ENCODE measurements at places on chromosomes 3 and 15.

- DNase-seq, result no peak
Observed at GRCh38 chr15:45943240-45943639, 308.4 kb downstream of the SQOR start.

DNA sequence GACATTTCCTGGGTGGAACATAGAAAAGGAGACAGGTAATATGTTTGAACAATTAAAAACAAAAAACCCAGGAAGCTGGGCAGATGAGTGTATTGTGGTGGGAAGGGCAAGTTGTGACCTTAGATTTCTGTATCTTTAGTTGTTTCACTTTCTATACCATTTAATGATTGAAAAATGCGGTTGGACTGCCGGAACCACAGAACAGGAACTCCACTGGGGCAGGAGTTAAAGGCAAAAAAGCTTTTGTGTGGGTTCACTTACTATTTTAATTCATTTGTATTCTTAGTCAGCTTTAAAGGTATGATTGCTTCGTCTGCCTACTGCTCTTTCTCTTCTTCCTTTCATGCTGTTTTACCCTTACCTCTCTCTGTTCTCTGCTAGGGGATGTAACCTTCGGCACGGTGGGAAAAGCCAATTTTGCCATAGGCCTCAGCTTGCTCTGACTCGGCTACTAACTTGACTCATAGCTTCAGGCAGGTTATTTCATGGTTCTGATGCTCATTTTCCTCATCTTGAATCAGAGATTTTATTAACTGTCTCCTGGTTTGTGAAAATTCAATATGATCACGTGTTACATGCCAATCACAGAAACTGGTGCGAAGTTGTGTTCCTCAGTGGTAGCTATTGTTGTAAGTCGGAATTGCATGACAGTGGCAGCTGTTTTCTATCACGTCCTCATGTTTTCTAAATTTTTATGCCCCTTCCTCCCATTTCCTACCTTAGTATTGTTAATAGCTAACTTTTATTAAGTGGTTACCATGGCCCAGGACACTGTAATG is 1.6 kb upstream of the MCTP2 start:
- no peak for DNase-seq

DNA sequence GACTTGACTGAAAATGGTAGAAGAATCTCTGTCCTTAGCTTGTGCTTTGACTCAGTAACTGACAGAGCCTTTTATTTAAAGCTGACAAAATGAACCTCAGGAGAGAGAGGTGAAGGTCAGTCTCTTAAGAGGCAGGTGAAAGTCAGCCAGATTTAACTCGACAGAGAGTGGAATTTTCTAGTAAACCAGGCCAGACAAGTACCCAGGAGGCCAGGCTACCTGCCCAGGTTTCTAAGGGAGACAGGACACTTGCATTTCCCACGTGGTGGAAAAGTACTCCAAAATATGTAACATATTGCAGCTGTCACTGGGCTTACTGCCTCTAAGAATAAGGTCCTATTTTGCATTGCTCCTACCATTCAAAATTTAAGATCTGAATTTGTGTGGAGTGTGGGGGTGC is 167.9 kb downstream of the FMN1 start:
- no peak for DNase-seq

- DNase-seq, result no peak
Observed at GRCh38 chr3:12266038-12266437, 22.8 kb upstream of the PPARG start.

DNA sequence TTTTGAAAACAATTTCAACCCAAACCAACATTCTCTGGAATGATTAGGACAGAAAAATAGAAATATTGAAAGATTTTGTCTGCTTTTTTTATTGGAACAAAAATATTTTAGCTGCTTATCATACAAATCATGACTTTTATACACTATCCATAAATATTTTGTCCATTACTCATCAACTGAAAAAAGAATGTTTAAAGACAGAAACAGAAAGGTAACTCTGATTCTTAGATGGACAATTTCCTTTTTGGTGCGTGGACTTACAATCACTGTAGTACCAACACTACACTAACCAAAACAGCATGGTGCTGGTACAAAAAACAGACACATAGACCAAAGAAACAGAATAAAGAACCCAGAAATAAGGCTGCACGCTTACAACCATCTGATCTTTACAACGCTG is 582.8 kb upstream of the CCDC54 start:
- DNase-seq, result no peak

GRCh38 chr3:54126551-54126950 is 4.2 kb downstream of the CACNA2D3 start:
- no peak for DNase-seq

- DNase-seq, result no peak
Observed at GRCh38 chr3:197545101-197545500, 10.7 kb downstream of the BDH1 start.

- DNase-seq, result no peak
Observed at GRCh38 chr3:128931046-128931445, 51.6 kb downstream of the ACAD9 start.

- no peak for DNase-seq
Observed at GRCh38 chr15:95468820-95469219, 861.7 kb upstream of the NR2F2 start.

DNA sequence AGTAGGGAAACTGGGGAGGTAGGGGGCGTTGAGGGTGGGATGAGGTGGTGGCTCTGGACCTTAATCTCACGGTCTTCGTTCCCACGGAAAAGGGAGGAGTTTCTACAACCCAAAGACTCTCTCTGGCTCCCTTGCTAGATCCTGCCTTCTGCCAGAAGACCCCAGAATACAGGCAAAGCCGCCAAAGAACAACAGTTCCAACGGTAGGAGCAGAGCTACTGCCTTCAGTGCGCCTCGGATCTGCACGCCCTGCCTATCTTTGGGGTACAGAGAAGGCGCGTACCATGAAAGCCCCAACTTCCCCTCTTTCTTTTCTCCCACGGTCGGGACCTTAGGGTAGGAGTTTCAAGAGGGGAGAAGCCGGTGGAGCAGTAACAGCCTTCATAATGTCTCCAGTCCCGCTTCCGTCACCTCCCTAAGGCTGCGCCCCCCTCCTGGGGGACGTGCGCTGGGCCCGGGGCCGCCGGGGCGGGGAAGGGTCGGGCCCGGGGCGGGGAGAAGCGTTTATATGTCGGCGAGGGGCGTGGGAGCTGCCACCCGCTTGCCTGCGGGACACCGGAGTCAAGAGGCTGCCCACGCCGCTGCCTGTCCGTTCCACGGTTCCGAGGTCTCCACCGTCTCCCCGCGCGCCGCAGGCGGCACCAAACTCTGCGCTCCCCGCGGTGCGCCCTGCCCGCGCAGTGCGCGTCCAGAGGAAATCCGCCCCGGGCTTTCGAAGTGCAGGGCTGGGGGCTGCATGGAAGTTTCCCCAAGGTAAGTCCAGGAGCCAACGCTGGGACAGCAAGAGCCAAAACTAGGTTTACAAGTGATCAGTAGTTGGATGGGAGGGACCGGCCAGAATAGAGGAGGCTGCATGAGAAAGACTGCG is at the start of gene COL6A6:
Gene COL6A6 (plus strand): TSS at position 533 of the 868 bp plus-strand sequence. CDS start 43,188 bp downstream, outside the sequence.
- no peak for DNase-seq

- no peak for DNase-seq
Observed at GRCh38 chr15:85412066-85412465, 31.7 kb downstream of the AKAP13 start.

GRCh38 chr3:124779116-124779515 is 48.9 kb downstream of the UMPS start:
- no peak for DNase-seq

- DNase-seq, result no peak
Observed at GRCh38 chr3:183108470-183108869, 9.2 kb upstream of the MCCC1 start.

DNA sequence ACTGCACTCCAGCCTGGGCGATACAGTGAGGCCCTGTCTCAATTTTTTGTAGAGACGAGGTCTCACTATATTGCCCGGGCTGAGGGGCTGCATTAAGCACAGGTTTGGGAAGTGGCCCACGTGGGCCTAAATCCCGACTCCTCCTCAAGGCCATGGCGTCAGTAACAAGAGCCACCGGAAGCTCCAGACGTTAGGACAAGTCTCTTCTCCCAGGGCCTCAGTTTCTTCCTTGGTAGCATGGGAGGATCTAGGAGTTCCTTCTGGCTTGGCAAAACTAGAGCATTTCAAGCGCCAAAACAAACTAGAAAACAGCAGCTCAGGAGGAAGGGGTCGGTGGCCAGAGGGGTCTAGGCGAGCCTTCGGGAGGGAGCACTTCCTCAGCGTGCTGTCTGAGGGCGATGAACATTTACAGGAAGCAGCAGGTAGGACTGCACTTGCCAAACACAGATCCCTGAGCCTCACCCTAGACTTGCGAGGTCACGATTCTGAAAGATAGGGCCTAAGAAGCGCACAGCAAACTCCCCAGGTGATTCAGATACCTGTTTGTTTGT is 536 bp downstream of the SNAPC5 start:
- DNase-seq, result no peak

DNA sequence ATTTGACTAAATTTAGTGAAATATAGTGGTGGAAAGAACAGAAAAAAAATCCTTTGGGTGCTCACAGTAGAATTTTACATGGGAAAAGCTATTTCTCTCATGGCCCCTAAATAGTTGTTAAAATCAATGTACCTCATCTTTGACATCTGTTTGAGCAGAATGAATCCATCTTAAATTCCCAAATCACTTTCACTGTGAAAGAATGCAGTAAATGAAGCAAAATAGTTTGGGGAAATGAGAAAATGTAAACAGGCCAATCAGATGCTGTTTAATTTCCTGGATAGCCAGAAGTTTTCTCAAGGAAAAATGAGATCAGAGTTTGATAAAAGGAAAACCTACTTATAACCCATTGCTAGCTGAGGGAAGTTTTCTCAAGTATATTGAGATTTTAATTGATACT is 406.9 kb downstream of the ROBO2 start:
- DNase-seq, result no peak

DNA sequence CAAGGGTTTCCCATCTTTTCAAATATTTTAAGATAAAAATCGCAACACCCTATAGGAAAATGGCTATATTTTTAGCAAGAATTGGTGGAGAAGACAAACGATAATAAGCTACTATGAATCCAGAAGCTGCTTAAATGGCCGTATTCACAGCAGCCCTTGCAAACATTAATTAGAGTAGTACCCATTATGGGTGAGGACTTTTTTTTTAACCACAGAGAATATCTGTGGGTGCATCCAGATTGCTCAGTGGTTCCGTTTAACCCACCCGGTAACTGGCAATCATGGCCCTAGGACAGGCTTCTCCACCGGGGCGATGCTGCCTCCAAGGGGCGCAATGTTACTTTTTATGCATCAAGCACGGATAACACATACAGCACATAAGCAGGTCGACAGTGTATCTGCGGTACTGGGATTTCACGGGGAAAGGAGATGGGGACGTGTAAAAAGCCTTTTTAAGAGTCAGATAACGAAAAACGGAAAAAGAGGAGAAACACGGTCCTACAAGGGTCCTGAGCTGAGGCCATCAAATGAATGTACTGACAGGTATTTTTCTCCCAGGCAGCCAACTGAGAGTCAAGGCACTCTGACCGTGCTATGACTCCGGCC is 968 bp upstream of the TMEM266 start:
- DNase-seq, result no peak

DNA sequence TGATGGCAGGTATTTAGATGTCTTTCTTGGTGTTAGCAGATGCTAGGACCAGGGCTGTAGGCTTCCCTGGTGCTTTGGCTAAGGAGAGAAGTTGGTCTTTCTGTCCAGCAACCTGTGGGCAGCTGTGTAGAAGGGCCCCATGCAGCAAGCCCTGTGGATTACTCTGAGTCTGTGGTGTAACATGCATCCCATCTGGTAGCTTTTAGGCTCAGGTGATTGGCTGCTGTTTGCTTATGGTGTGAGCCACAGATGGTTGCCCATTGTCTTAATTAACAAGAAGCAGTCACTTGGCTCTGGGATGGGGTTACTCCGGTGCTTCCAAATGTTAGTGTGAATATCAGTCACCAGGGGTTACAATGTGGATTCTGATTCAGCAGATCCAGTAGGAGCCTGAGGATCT is 368.6 kb upstream of the C2CD4B start:
- no peak for DNase-seq

DNA sequence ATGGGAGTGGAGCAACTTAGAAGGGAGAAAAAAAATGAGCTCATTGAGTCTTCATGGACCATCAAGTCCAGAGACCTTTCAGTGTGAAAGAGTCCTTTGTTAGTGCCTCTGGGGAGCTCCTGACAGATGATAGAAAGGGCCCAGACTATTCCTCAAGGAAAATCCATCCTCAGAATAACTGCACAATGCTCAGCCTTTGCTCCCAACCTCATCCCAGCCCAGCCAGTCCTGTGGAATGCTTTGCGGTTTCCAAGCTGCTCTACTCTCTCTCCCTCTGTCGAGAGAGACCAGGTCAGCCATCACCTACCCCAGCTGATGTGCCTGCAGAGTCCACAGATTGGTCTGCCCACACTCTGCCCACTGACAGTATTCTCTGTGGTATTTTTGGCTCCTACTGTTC is 406.2 kb downstream of the MFSD1 start:
- no peak for DNase-seq

GRCh38 chr15:84033793-84034553 is 201.6 kb upstream of the GOLGA6L4 start:
- DNase-seq, result no peak

DNA sequence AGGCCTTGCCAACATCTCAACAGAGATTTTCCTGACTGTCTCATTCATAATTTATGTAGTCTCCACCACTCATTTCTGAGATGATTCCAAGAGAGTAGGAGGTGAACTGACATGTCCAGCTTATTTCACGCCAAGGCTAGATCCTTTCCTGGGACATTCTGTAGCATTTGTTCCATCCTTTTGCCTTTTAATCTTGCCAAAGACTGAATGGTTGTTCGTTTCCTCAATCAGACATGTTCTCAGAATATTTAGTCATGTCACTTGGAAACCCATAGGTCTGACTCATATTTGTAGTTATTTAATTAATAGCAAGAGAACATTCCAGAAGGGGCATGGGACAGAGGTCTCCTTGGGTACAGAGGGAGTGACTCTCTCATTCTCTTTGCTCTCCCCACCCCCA is 80.9 kb downstream of the DHX36 start:
- no peak for DNase-seq

DNA sequence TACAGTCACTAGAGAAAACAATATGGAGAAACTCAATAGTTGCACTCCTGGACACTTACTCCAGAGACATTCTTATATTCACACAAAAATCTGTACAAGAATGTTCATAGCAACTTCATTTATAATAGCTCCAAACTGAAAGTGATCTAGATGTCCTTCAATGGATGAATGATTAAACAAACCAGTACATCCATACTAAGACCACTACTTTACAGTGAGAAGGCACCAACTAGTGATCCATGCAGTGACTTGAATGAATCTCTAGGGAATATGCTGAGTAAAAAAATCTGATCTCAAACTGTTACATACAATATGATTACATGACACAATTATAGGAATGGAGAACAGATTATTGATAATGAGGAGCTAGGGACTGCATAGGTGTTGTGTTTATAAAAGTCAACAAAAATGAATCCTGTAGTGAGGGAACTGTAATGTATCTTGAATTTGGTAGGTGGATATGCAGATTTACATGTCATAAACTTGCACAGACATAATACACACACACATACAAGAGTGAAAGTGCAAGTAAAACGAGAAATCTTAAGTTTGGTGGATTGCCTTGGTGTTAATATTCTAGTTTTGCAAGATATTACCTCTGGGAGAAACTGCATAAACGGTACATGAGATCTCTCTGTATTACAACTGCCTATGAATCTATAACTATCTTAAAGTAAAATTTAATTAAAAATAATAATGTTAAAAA is 85.7 kb downstream of the SPATA16 start:
- DNase-seq, result no peak

GRCh38 chr3:148648685-148649352 is 48.9 kb upstream of the AGTR1 start:
- DNase-seq, result no peak

All from cortex of kidney (tissue), 1 donor.